Renal pelvis (tissue), 12 donors: ENCODE measurements at places on chromosomes 3 and 15. TPM values are rescaled to one million over a fixed set of nuclear protein-coding genes. Genes with fewer than 3 reads are reported as not detected.

The SLC12A1 gene
- 393 TPM for polyA plus RNA-seq

The ACAN gene
- polyA plus RNA-seq, result 3.0 TPM

The CNTN4 gene
- polyA plus RNA-seq, result 29.7 TPM

The PSMD6 gene
- polyA plus RNA-seq, result 111 TPM

The NTRK3 gene
- 12.6 TPM for polyA plus RNA-seq

The LYZL4 gene
- not detected for polyA plus RNA-seq

The IGDCC3 gene
- polyA plus RNA-seq, result 7.7 TPM

The SUCLG2 gene
- polyA plus RNA-seq, result 75.7 TPM

The KIF15 gene
- 25.0 TPM for polyA plus RNA-seq

The FBXO40 gene
- 0.03 TPM for polyA plus RNA-seq

The MYRIP gene
- polyA plus RNA-seq, result 1.9 TPM

The NMNAT3 gene
- polyA plus RNA-seq, result 11.2 TPM

The MYO9A gene
- polyA plus RNA-seq, result 43.0 TPM

The AGBL1 gene
- 0.16 TPM for polyA plus RNA-seq

The TMEM266 gene
- polyA plus RNA-seq, result 13.3 TPM

DNA sequence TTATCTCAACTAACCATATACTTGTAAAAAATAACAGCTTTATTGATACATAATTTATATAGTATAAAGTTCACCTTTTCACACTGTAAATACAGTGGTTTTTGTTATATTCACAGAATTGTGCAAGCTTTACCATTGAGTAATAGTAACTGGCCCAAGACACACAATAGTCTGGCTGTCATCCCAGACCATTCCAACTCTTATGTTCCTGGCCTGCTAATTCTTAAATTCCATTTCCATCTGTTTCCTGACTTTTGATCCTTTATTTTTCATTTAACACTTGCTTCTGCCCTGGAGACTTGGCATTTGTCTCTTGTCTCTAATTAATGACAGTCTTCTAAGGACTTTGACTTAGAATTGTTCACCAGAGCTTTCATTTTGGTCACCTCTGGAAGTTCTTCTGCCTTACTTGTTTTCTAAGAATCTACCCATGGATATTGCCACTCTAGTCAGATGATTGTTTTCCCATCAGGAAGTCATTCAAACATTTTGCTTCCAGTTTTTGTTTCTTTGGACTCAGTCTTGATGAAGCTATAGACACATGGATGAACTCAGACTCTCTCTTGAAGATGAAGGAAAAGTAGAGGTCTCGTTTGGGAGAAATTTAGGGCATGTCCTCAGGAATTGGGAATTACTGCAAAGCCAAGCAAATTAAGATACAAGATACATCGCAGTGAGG lies 27.2 kb upstream of the PLSCR4 start:
- peak; percentile 48 for DNase-seq

- DNase-seq, result no peak
These were observed 2.4 kb downstream of the HACD3 start for GRCh38 chr15:65532738-65533051.

DNA sequence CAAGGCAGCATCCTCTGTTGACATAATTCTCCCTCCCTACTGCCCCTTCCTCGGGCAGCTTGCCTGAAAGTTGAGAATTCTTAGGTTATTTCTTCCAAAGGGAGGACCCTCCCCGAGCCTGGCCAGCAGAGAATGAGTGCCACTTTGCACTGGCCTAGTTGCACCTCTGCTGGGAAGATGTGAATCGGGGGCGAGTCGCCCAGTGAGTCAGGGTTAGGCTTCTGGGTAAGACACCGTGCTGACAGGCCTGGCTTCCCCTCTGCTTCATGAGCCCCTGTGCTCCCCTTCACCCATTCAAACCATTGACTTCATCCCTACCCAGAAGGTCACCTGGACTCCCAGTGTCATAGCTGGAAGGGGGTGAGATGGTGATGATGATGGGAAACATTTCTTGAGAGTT lies 82.3 kb downstream of the AAGAB start:
- no peak for DNase-seq

GRCh38 chr3:58495101-58495500 lies 3.2 kb downstream of the KCTD6 start:
- DNase-seq, result no peak

DNA sequence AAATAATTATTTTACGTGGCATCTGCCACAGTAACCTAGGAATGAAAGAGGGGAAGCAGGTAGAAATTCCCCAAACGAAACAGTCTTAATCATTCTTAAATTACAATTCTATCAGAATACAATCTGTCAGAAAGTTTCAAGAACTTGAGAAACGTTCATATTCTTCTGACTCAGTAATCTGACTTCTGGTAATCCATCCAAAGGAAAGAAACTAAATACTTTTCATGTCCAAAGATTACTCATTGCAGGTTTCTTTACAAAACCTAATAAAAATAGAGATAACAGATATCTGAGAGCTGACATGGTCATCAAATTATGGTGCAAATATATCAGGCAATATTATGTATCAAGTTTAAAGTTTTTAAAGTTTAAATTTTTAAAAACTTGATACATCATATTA lies 109.4 kb downstream of the DLG1 start:
- DNase-seq, result no peak

DNA sequence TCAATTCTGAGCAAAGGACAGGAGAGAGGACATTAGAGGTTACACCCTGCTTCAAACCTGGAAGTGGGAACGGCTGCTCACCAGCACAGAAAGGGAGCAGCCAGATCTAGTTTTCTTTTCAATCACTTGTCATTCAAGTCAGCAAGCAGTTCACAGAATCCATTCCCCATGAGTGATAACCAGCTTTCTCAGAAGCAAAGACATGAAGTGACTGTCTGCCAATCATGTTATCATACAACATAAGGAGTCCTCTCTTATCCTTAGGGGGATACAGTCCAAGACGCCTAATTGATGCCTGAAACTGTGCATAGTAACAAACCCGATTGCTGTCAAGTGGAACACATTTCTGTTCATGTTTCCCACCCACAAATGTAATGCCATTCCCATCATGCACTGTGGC lies 54.7 kb downstream of the FAM98B start:
- DNase-seq, result no peak

DNA sequence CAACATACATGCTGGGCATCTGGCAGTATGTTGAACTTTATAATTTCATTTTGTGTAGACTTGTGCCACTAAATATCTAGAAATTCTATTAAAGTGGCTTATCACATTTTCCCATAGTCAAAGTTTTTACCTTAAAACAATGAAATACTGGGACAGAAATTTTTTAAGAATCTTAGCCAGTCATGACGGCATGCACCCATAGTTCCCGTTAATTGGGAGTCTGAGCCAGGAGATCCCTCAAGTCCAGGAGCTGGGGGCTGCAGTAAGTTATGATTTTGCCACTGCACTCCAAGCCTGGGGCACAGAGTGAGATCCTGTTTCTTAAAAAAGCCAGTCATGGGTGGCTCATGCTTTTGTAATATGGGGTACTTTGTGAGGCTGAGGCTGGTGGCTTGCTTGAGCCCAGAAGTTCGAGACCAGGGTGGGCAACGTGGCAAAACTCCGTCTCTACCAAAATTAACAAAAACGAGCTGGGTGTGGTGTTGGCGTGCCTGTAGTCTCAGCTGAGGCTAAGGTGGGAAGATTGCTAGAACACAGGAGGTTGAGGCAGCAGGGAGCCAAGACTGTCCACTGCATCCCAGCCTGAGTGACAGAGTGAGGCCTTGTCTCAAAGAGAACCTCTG lies 3.1 kb downstream of the RPSA start:
- DNase-seq, result no peak

DNA sequence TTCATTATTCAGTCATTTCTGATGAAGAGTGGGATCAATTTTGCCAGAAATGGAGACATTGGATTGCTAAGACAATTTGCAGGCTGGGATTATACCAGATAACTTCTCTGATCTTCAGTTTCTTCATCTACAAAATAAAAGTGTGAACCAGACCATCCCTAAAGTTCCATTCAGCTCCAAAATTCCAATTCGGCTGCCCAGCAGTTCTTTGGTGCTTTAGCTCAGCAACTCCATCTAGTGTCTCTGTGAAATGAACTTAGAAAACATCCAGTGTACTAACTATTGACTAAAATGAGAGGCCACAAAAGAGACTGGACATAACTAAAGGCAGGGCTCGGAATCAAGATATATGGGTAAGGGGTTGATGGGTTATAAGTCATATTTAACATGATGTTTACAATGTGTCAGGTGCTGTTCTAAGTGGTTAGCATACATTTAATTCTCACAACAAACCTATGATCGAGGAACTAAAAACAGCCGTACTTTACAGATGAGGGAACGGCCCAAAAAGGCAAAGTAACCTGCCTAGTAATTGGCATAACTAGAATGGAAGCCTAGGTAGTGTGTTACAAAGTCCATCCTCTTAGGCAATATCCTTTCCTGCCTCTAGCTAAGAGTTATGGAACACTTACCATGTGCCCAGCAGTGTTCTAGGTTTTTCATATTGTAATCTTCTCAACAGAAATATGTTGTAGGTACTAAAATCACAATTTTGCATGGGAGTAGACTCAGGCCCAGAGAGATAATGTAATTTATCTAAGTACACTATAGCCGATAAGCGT lies 17.0 kb downstream of the THAP10 start:
- peak; percentile 19 for DNase-seq

- no peak for DNase-seq
These were observed 46.9 kb upstream of the DIPK2A start for GRCh38 chr3:143924522-143925285.

- DNase-seq, result no peak
These were observed 269.5 kb upstream of the GBE1 start for GRCh38 chr3:82030916-82031315.

- no peak for DNase-seq
These were observed 278.4 kb downstream of the UACA start for GRCh38 chr15:70484993-70485392.

- DNase-seq, result no peak
These were observed 131.9 kb upstream of the MEF2A start for GRCh38 chr15:99433757-99434450.

GRCh38 chr3:119598410-119599098 lies 869 bp downstream of the PLA1A start:
- DNase-seq, result no peak

DNA sequence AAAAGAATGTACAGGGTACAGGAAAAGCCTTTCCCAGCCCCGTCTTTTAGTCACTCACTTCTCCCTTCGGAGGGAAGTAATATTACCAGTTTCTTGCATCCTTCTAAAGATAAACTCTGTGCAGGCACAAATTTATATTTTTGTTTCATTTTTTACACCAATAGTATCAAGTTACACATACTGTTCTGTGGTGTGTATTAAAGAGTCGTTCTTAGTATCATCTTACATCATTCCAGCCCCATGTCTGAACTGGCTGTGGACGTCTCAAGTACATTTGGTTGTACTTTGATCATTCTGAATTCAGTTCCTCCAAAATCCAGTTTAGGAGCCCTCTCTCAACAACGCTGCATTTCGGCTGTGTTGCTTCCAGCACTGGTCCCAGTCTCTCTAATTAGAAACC lies 68.7 kb downstream of the LMLN start:
- no peak for DNase-seq

- no peak for DNase-seq
These were observed 124.2 kb upstream of the ADPGK start for GRCh38 chr15:72907733-72908132.

GRCh38 chr15:69593981-69594966 lies 141.7 kb downstream of the RPLP1 start:
- peak; percentile 52 for DNase-seq

GRCh38 chr3:112594856-112595255 lies 33.0 kb downstream of the SLC35A5 start:
- DNase-seq, result no peak

- DNase-seq, result no peak
These were observed 164.3 kb downstream of the ECT2 start for GRCh38 chr3:172914854-172915253.

- no peak for DNase-seq
These were observed 41.9 kb downstream of the LIPC start for GRCh38 chr15:58473724-58474123.

DNA sequence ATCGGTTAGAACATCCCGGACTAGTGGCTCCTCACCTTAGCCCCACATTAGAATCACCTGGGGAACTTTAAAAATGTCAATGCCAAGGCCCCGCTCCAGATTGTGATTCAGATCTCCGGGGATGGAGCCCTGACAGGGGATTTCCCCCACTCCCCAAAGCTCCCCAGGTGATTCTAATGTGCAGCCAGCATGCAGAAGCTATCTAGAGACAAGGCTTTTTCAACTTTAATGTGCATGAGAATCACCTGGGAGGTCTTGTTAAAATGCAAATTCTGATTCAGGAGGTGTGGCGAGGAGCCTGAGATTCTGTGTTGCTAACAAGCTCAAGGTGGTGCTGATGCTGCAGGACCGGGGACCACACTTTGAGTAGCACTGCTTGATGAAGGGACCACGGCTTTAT lies 156.7 kb downstream of the RAB11A start:
- no peak for DNase-seq

GRCh38 chr3:71903112-71903495 lies 118.2 kb upstream of the PROK2 start:
- DNase-seq, result no peak

DNA sequence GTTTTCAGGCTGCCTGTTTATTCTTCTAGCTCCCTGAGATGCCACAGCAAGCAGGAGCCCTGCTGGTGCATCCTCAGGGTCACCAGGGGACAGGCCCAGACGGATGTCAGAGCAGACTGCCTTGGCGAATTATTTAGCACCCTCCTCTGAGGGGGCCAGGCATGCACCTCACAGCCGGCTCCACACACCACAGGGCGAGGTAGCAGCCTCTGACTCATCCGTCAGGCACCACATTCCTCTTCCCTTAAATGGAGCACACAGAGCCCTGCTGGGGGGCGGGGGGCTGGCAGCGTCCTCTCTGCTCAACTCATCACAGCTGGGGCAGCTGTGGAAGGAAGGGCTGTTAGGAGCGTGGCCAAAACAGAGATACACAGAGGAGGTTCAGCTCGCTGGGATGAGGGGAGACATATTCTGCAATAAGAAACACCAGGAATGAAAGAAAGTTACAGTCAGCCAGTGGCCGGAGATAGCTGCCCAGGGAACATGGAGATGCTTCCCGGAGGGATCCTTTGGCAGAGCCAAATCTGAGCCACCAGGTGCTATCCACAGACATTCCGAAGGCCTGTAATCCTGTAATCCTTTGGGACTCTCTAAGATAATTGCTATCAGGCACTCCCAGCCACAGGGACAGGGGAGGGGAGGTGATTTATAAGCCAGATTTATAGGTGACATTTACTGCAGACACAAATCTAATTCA lies 13.9 kb upstream of the PRICKLE2 start:
- DNase-seq, result no peak

- no peak for DNase-seq
These were observed 83.1 kb upstream of the PLCL2 start for GRCh38 chr3:16801698-16802097.

- no peak for DNase-seq
These were observed 23.0 kb downstream of the CPN2 start for GRCh38 chr3:194328053-194328657.

GRCh38 chr15:41499109-41499851 lies 5.6 kb downstream of the ITPKA start:
- DNase-seq, result no peak

DNA sequence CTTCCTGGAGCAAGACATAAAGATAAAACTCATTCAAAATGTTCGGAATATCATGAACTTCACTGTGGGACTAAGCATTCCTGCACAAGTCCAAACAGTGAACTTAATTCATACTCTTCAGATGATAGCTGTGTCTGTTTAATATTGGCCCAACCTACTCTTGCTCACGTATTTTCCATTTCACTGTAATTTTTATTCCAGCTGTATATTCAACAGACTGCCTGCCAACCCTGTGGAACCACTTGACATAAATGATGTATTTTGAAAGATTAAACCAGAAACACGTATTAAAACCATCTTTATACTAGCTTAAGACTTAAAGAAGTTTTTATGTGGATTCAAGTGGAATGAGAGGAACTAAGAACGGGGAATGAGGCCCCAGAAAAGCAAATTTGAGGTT lies 172.5 kb downstream of the TMEM108 start:
- DNase-seq, result no peak
